Metanephros (tissue), 2 donors: ENCODE measurements at places on chromosomes 16 and 17. TPM values are rescaled to one million over a fixed set of nuclear protein-coding genes. Genes with fewer than 3 reads are reported as not detected.

Gene C17orf100
- total RNA-seq = 1.2 TPM

Gene PGP
- total RNA-seq = 14.0 TPM

Gene TBC1D3D
- total RNA-seq = 4.0 TPM

Gene NAE1
- 43.7 TPM for total RNA-seq

Gene PITPNC1
- 13.4 TPM for total RNA-seq

Gene TK1
- 23.9 TPM for total RNA-seq

Gene CRAMP1
- 17.2 TPM for total RNA-seq

Gene IRX5
- 11.7 TPM for total RNA-seq

Gene PPP1R1B
- total RNA-seq = 6.1 TPM

Gene KRTAP9-4
- total RNA-seq = not detected

Gene KIF2B
- not detected for total RNA-seq

Gene XPO6
- 90.1 TPM for total RNA-seq

Gene WIPF2
- 10.5 TPM for total RNA-seq

Gene ZNRF1
- 23.9 TPM for total RNA-seq

Gene CBX2
- 19.4 TPM for total RNA-seq

Gene ZNF750
- total RNA-seq = 1.5 TPM

Gene CRISPLD2
- 20.4 TPM for total RNA-seq

Gene METTL9
- 237 TPM for total RNA-seq

Gene TLE7
- total RNA-seq = not detected

Gene MYO15B
- 260 TPM for total RNA-seq

Gene MYCBPAP
- total RNA-seq = 2.9 TPM

Gene VMO1
- total RNA-seq = 1.9 TPM

Gene KRTAP1-1
- total RNA-seq = not detected

Gene SMYD4
- total RNA-seq = 14.6 TPM

Gene ABCA10
- total RNA-seq = 9.3 TPM

Gene PRAC1
- not detected for total RNA-seq

Gene RASD1
- total RNA-seq = 10.7 TPM

Gene FBXW10
- 0.18 TPM for total RNA-seq

Gene TP53
- 47.4 TPM for total RNA-seq

Gene P2RX5
- total RNA-seq = 5.4 TPM

Gene CACNG5
- total RNA-seq = 2.5 TPM

Gene LITAFD
- not detected for total RNA-seq

Gene ACSM2A
- 57.6 TPM for total RNA-seq

Gene HBA1
- 5,051 TPM for total RNA-seq

Gene OSBPL7
- total RNA-seq = 17.2 TPM

Gene SLC7A6
- 21.8 TPM for total RNA-seq

Gene TMEM11
- 20.3 TPM for total RNA-seq

Gene SLC12A3
- total RNA-seq = 58.9 TPM

Gene CCL7
- total RNA-seq = not detected

Gene CACNB1
- total RNA-seq = 39.8 TPM

Gene CCDC78
- total RNA-seq = 0.93 TPM

Gene WFIKKN2
- total RNA-seq = 1.6 TPM

Gene ERI2
- total RNA-seq = 21.7 TPM

Gene OVCA2
- total RNA-seq = 14.7 TPM

Gene SPG7
- total RNA-seq = 165 TPM

Gene DNAAF1
- total RNA-seq = 2.2 TPM

Gene DPEP1
- 42.4 TPM for total RNA-seq

Gene TEX19
- total RNA-seq = not detected

Gene METTL23
- 32.1 TPM for total RNA-seq

Gene CCL1
- total RNA-seq = not detected

Gene CES1
- 3.4 TPM for total RNA-seq
